Foreskin melanocyte (primary cell): ENCODE measurements at places on chromosomes 12 and 14.
A peak's percentile ranks its signal among the peaks of the same experiment; 100 is the strongest.

GRCh38 chr12:48183876-48184548 is 568 bp downstream of the CCDC184 start:
- DNase-seq: no peak

- DNase-seq: peak; percentile 96
Observed at GRCh38 chr12:14770496-14771461, 32.5 kb downstream of the WBP11 start.

DNA sequence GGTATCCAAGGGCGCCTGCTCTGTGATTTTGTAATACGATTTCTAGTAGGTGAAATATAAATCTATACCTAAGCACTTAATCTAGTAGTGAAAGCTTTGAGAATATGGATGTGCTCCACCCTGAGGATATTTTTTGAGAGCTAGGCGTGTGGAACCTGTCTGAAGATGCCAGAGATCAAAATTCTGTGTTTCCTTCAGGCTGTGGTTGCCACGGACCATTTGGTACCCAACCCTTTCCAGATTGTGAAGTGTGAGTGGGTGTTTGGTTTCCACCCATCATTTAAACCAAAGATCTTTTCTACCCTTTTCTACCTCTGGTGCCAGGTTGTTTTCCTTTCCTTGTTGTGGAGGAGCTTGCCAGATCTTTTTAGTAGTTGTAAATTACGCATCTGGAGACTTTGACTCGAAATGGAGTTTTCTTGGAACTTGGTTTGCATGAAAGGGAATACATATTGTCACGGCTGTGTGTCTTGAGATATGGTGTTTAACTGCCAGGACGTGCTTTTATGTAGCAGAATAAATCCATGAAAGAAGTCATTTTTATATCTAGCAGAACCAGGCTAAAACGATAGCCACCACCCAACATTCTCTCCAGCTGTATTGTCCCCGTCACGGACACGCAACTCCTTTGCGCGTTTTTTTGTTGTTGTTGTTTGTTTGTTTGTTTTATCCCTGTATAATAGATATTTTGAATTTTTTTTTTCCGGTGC is 2.2 kb downstream of the LRFN5 start:
- DNase-seq: no peak

DNA sequence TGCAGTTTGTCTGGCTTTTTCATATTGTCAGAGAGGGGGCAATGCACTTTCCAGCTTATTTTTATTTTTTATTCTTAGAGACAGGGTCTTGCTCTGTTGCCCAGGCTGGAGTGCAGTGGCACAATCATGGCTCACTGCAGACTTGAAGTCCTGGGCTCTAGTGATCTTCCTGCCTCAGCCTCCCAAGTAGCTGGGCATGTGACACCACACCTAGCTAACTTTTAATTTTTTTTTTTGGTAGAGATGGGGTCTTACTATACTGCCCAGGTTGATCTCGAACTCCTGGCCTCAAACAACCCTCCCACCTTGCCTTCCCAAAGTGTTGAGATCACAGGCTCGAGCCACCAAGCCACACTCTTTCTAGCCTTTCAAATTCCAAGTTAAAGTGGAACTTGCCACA is 3.9 kb upstream of the A2ML1 start:
- DNase-seq: no peak

GRCh38 chr12:66664076-66664475 is 14.8 kb downstream of the GRIP1 start:
- DNase-seq: no peak

DNA sequence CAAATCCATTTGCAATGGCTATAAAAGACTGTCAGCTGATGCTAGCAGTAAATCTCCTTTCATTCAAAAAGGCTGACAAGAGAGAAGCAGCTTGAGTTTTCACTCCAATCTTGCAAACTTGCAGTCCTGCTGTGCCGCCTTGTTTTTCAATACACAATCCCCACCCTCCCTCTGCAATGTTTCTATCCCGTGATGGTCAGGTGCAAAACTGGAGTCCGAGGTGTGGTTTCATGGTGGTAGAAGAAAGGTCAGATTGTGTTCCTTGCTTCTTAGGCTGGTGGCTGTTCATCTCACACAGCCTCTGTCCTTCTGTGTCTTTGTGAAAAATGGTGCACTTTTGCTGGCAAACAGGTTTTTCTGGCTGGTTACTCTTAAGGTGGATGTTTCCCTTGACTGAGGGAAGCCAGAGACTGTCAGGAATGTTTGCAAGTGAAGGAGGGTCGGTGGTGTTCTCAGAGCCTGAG is 27.7 kb upstream of the TBX3 start:
- no peak for DNase-seq

GRCh38 chr14:28751467-28752058 is 15.0 kb upstream of the FOXG1 start:
- DNase-seq: peak; percentile 34

GRCh38 chr12:96986883-96987523 is 79.9 kb downstream of the NEDD1 start:
- peak; percentile 13 for DNase-seq

GRCh38 chr12:45425426-45425825 is 209.5 kb downstream of the ANO6 start:
- no peak for DNase-seq

GRCh38 chr12:92175961-92176360 is 30.3 kb upstream of the BTG1 start:
- no peak for DNase-seq

GRCh38 chr12:51692016-51692415 is 101.0 kb downstream of the SCN8A start:
- no peak for DNase-seq

GRCh38 chr14:94177806-94178205 is 3.7 kb downstream of the PPP4R4 start:
- DNase-seq: no peak

DNA sequence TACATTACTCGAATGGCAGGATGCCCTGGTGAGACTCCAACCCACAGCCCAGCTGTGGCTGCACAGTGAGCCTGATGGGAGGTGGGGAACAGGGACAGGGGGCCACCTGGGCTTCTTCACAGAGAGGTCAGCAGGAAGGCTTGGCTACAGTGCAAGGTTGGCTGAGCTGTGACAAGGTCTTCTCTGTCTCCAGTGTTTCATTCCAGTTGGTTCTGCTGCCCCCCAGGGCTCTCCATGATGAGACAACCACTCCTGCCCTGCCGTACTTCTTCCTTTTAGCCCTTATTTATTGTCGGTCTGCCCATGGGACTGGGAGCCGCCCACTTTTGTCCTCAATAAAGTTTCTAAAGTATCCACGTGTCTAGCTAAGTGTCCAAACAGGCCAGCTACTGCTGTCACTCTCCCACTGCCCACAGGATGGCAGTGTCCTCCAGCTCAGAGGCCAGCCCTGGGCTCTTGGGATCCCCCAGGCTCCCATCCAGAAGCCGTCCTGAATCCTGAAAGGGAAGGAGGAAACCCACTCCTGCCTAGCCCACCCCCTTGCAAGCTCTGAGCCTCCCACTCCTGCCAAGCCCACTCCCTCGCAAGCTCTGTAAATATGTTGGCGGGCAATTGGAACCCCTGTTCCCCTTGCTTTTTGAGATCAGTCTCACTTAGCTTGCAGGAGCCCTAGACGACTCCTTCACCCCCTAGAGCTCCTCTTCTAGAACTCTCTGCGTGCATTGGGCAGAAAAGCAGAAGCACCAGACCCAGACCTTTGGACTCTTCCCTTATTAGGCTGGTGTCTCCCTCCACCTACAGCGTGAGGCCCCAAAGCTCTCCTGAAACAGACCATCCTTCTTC is 5.4 kb downstream of the C1QL4 start:
- DNase-seq: peak; percentile 82

DNA sequence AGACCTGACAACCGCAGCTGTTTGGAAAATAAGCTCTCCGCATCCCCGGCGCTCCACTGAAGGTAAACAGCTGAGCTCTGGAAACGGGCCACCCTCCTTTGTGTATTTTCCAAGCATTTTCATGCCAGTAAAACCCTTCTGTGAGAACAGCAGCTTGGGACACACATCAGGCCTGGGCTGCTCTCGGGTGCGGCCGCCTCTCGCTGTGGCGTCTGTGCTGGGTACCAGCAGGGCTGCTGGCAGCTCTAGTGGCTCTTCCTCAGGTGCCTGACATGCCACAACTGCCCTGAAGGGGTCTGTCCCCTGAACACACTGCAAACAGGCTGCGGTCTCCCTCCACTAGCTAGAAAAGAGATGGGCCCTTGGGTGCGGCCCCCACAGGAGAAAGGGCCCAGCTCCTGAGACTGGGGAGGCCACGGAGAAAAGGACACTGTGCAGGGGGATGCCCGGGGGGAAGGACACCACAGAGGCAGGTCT is 96.3 kb downstream of the ITPK1 start:
- no peak for DNase-seq

DNA sequence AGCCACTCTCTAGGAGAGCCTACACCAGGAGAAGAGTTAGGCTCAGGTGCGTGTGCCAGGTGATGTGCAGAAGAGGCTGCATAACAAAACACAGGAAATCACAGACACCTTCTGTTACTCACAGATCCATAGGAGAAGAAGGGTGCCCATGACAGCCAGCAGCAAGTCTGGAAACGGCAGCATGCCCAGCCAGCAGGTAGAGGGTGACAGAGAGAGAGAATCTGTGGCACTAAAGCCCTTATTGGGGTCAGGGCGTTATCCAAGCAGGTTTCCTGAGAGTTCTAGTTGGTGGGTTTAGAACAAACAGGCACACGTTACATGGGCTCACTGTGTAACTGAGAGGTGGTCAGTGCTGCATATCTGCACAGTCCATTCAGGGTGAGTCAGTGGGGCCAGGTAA is 14.9 kb upstream of the SLC8A3 start:
- no peak for DNase-seq

- DNase-seq: no peak
Observed at GRCh38 chr12:40618636-40619035, 73.6 kb upstream of the CNTN1 start.

- DNase-seq: no peak
Observed at GRCh38 chr12:78961171-78961570, 96.6 kb downstream of the SYT1 start.

- DNase-seq: no peak
Observed at GRCh38 chr12:666766-667308, 3.6 kb upstream of the NINJ2 start.

GRCh38 chr12:124475295-124476010 is 92.0 kb downstream of the NCOR2 start:
- DNase-seq: no peak

- no peak for DNase-seq
Observed at GRCh38 chr12:109600481-109600880, 26.9 kb downstream of the MVK start.

DNA sequence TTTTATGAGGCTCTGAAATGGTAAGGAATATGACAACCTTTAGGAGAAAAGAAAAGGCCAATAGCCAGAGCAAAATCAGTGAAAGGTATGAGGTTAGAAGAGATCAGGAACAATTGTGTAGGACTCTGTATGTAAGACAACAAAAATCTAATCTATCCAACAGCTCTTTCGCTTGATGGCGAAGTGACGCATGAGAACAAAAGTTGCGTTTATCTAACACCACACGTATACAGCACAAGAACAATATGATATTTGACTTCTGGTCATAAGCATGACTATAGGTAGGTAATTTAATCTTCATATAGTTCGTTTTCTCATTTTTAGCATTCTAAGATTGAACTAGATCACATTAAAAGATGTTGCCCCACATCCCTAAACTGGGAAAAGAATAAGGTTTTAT is 1.5 kb downstream of the CLECL1 start:
- DNase-seq: no peak

DNA sequence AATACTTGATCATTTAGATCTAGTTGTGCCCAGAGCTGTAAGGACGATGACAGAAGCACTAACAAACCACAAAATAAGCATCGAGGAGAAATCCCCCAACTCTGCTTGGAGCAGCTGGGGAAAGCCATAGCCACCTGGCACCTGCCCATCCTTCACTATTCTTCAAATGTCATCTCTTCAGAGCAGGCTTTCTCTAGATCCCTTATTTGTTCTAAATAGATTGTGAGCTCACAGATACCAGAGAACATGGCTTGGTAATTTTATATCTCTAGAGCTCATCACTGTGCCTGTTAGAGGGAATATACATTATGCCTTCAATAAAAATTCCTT is 50.9 kb downstream of the GRIP1 start:
- no peak for DNase-seq

GRCh38 chr12:111408116-111408440 is 2.4 kb downstream of the SH2B3 start:
- no peak for DNase-seq

DNA sequence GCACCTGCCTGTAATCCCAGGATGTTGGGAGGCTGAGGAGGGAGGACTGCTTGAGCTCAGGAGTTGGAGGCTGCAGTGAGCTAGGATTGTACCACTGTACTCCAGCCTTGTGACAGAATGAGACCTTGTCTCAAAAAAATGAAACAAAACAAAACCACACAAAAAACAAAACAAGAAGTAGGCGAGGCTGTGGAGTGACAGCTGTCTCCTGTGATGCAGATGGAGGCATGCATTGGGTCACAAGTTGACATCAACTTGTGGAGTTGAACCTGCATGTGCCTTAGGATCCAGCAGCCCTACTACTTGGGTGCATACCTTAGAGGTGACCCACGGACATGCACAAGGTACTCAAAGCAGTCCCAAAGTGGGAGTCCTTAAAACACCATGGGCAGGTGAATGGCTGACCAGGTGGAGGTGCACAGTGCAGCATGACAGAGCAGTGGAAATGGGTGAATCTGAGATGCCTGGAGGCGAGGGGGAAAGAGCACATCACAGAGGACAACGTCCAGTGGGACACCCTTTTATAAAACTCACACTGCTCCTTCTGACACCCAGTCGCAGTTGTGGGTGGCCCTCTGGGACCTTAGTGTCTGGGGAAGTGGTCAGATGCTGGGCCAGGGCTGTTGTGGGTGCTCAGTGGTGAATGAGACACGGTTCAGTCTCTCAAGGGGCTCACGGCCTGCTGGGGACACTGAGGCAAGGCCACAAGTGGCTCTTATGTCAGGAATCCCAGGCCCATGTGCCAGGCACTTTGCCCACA is 12.7 kb downstream of the PLBD2 start:
- no peak for DNase-seq

DNA sequence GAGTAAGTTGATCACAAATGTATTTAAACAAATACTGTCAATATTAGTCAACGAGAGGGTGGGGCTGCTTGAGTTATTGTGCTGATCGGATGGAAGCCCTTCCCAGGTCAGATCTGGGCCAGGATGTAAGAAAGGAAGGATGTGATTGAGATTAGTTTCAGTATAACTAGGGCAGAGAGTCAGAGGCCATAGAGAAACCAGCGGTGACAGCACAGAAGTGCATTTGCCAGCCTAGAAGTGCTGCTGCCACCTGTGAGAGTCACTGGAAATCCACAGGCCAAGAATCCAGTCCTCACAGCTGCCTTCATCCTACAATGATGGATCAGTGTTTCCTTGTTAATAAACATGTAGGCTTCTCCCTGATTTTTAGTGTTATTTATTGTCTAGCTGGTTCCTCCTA is 9.8 kb upstream of the FERMT2 start:
- DNase-seq: no peak

- no peak for DNase-seq
Observed at GRCh38 chr14:64745511-64746091, 41.4 kb downstream of the PLEKHG3 start.

GRCh38 chr14:97970222-97970621 is 1173.0 kb downstream of the VRK1 start:
- DNase-seq: no peak
